ENCODE measurements at places on chromosomes 6 and 20.
A peak's percentile ranks its signal among the peaks of the same experiment; 100 is the strongest.

- DNase-seq: no peak
Observed at GRCh38 chr6:113076116-113076515, 729.0 kb downstream of the RFPL4B start.

- no peak for DNase-seq
Observed at GRCh38 chr6:170151321-170151771, 139.5 kb downstream of the DLL1 start.

- peak; percentile 87 for DNase-seq
Observed at GRCh38 chr6:11207199-11207968, 25.1 kb downstream of the NEDD9 start.

DNA sequence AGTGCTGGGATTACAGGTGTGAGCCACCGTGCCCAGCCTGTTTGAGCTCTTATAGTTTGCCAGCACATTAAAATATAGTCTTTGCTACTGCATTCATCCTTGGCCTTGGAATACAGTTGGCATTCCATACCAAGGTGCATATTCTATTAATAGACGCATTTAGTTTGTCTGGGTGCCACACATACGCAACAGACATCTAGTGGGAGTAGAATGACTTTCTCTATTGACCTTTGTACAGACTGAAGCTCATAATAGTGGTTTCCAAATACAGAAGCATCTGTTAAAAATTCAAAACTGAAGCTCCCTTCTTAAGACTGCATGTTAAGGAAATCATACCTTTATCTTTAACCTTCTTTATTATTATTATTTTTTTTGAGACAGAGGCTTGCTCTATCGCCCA lies 46.7 kb upstream of the FNDC1 start:
- DNase-seq: no peak

- no peak for DNase-seq
Observed at GRCh38 chr6:3644739-3645012, 106.8 kb downstream of the PXDC1 start.

GRCh38 chr20:53917145-53918019 lies 153.0 kb downstream of the BCAS1 start:
- DNase-seq: peak; percentile 43

GRCh38 chr20:8589956-8590355 lies 457.9 kb downstream of the PLCB1 start:
- no peak for DNase-seq

DNA sequence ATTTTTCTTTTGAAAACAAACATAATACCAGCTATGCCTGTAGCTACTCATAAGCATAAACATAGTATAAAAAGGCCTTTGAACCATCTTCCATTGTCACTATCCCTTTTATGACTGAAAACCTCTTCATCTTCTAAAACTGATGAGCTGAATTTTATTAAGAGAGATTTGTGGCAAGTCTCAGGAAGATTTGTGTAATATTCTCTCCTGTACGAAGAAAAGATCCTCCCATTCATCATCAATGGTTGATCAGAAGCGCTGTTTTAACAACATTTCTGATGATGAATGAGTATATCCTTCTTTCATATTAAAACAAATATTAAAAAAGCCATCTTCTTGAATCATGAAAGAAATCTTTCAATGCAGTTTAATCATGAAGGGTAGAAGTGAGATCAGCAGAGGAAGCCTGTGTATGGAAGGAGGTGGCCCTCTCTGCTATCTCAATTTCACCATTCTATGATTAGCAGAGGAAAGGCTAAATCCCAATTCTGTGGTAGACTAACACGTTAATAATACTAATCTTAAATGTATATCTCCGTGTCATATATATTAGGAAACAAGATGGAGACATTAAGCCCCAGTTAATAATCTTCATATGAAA lies 430.2 kb downstream of the FRK start:
- no peak for DNase-seq

- DNase-seq: no peak
Observed at GRCh38 chr20:45372646-45373352, 5.3 kb downstream of the TP53TG5 start.

DNA sequence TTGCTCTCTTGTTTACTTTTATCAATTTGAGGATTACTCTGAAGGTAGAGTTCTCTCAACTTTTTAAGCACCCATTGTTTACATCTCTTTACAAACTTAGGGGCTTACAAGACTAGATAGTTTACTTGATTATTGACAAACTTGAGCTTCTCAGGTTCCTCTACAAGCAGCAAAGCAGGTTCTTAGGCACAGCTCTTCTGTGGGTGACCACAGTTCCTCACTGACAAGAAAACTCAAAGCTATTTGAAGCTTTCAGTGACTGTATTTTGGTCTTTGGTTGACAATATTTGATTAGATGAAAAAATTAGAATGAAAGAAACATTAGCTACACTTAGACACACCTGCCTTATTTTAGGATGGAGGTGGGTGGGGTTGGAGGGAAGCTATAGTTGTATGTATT lies 327.3 kb upstream of the RUNX2 start:
- DNase-seq: no peak

GRCh38 chr6:96794980-96795379 lies 42.3 kb downstream of the GPR63 start:
- DNase-seq: peak; percentile 24

DNA sequence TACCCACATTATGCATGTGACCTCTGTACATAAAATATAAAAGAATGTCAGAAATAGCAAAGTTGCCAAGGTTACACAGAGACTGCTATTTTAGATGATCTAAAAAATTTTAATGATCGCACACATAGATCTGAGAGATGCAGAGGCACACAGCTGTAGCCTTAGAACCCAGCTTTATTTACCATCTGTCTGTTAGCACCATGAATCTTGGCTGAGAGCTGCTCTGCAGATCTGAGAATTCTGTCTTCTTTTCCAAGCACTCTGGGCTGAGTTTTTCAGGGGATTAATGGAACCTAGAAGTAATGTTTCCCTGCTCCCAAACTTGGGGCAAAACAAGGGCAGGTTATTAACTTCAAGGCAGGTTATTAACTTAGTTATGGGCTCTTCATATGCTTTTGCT lies 248.7 kb upstream of the JAG1 start:
- DNase-seq: no peak

GRCh38 chr6:49668083-49668511 lies 31.5 kb upstream of the RHAG start:
- no peak for DNase-seq

- no peak for DNase-seq
Observed at GRCh38 chr6:14305131-14305530, 187.6 kb downstream of the CD83 start.

GRCh38 chr6:91449539-91449938 lies 862.7 kb upstream of the MAP3K7 start:
- no peak for DNase-seq

GRCh38 chr6:14734416-14735340 lies 511.2 kb upstream of the JARID2 start:
- DNase-seq: peak; percentile 99

DNA sequence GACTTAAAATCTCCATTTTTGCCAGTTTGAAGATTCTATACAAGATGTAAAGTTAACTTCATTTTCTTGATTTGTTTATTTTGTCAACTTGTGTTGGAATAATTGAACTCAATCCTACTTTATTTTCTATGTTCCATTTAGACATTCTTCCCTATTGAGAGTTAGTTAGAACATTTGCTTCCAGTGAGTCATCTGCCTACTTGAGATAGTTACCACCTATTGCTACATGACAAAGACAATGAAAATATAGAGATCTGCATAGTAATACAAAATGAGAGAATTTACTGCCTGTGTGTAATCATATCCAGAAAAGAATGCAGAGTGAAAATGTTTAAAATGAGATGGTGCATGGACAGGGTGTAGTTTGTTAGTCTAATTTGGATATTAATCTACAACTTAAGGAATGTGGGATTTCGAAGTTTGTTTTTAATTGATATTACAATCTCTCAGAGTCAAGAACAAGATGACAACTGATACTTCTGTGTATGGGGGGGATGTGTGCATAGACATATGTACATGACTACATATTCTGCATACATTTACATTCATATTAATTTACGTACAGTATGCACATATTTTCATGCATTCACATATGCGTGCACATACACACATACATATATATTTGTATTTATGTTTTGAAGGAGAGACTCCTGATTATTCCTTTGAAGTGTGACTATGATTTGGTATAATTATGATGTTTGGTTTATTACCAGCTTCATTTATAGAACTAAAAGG lies 420.1 kb downstream of the NKAIN2 start:
- DNase-seq: no peak

DNA sequence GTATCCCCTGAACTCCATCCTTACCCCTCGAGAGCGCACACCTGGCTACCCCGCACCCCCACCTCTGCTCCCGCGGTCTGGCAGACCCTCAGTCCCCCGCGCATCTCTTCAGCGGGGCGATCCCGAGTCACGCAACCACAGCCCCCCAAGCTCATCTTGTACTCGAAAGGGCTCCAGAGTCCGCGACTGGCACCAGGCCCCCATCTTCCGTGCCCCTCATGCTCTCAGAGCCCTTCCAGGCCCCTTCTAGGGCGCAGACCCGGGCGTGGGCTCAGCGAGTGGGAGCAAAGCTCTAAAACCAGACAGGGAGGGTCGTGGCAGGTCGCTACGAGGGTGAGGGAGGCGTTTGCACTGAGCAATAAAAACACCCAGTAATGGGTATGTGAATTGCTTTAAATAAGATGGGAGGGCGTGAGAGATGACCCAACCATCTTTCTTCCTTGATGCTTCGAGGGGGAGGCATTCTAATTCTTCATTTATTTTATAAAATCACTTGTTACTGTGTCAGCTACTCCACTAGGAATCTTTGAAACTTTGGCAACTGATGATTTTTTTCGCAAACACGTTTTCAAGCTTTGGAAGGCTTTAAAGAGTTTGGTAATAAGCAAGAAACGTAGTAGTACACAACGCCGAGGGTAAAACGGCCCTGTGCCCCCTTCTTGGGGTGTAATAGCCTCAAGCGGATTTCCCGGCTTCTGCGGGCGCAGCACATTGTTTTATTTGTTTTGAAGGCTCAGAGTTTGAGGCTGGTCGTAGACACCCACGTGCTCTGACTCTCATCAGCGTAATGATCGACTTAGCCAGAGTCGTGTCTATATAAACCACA lies 42.6 kb upstream of the SUPT3H start:
- DNase-seq: no peak

GRCh38 chr6:132465530-132466485 lies 47.1 kb downstream of the STX7 start:
- DNase-seq: no peak

- no peak for DNase-seq
Observed at GRCh38 chr6:69026243-69026642, 391.2 kb downstream of the ADGRB3 start.

DNA sequence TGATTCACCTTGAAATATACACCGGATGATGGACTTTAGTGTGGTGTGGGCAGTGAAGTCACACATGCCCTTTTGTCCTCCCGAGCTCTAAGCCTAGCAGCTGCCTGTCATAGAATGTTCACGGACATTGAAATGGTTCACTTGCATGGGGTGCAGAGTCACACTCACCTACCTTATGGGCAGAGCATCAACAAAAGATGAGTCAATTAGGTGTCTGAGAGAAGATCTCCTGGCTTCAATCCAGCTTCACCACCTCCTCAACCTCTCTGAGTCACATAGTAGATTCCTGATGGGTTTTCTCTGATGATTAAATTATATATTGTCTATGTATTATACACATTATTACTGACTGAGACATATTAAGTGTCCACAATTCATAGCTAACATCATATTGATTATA lies 48.1 kb upstream of the HLA-E start:
- no peak for DNase-seq

GRCh38 chr6:36596356-36596755 lies 2.2 kb downstream of the SRSF3 start:
- DNase-seq: no peak

DNA sequence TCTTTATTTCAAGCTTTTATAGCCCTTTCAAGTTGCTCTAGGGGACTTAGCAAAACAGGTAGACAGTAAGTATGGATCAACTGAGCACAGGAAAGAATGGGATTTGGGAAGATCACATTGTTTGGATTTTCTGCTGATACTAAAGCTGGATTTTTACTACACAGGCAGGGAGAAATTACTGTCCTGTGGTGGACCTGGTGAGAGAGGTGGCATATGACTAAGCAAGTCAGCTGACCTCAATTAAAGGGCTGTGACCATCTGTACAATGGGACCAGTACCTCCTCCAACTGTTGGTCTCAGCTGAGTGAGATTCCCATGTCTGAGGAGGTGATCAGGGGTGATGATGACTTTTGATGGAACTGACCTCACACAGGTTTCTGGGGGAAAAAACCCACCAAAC lies 28.0 kb downstream of the RREB1 start:
- no peak for DNase-seq

- DNase-seq: no peak
Observed at GRCh38 chr6:139008117-139008516, 20.1 kb upstream of the REPS1 start.

GRCh38 chr20:63911176-63911575 lies 16.2 kb downstream of the DNAJC5 start:
- no peak for DNase-seq

Data from foreskin melanocyte (primary cell).